ENCODE measurements at places on chromosomes 4 and X. TPM values are rescaled to one million over a fixed set of nuclear protein-coding genes. Genes with fewer than 3 reads are reported as not detected.

DNA sequence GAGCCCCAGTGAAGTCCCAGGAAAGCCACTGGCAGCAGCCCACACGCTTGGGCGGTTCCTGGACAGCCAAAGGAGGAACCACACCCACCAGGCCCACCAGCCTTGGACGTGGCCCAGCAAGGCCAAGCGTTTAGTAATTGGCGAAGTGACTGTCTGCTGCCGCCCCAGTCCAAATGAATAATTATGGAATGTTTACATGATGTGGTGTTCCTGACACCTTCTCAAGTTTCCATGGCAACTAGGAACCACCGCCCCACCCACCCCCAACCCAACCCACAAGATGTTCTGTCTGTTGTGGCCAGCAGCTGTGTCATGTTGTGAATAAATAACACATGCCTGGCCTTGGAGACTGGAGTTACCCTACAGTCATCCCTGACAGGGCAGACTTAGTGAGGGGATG is 22.3 kb downstream of the APLN start:
- H3K27me3 ChIP-seq, result no peaks in the 10 kb centered on the region
- H3K4me3 ChIP-seq, result no peak overlapping the region
- H3K27ac ChIP-seq, result no peak overlapping the region
- no peaks in the 10 kb centered on the region for H3K4me1 ChIP-seq
- DNase-seq, result no peak

- H3K27ac ChIP-seq, result no peak overlapping the region
These were observed 148.2 kb downstream of the FAM47B start for GRCh38 chrX:35090801-35091200.

Gene TMEM31
- total RNA-seq, result not detected

DNA sequence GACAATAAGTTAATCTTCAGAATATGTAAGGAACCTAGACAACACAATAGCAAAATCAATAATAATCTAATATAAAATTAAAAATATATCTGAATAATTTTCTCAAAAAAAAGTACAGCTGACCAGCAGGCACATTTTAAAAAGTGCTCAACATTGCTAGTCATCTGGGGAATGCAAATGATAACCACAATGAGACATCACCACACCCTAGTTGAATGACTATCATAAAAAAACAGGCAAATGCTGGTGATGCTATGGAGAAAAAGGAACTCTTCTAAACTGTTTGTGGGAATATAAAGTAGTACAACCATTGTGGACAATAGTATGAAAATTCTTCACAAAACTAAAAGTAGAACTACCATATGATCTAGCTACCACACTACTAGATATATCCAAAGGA is 956.9 kb upstream of the NDST4 start:
- 0 out of 2 replicates have a peak overlapping the region, but pooled peaks have one; percentile 25 for H3K27ac ChIP-seq
- H3K36me3 ChIP-seq, result no peaks in the 10 kb centered on the region
- H3K4me3 ChIP-seq, result no peak overlapping the region

DNA sequence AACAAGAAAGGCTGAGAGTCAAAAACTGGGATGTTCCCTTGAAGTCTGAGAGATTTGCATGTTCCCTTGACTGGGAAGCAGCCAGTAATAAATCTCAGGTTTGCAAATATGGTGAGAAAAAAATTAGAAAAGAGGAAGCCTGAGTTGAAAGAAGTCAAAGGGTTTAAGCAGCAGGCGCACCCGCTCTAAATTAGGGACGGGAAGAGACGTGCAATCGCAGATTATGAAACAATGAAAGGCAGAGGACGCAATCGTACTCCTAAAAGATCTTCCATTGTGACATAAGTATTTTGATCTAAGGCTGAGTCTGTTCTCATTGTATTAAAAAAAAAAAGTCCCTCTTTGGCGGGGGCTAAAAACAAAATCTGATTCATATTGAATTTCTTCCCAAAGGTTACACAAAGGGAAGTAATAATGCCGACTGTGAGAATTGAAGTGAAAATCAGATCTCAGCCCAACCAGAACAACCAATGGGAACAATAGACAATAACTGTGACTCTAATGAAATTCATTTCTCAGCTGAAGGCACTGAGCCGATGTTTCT is 28.2 kb downstream of the SAT1 start:
- H3K36me3 ChIP-seq, result no peaks in the 10 kb centered on the region
- H3K4me1 ChIP-seq, result peaks cover 16% of the 10 kb centered on the region
- H3K4me3 ChIP-seq, result no peak overlapping the region
- DNase-seq, result no peak
- no peak overlapping the region for H3K27ac ChIP-seq
- no peaks in the 10 kb centered on the region for H3K27me3 ChIP-seq

GRCh38 chr4:138835832-138836533 is 179.6 kb upstream of the NOCT start:
- H3K4me3 ChIP-seq, result no peak overlapping the region
- no peak overlapping the region for H3K27ac ChIP-seq
- DNase-seq, result peak; percentile 63
- H3K27me3 ChIP-seq, result no peaks in the 10 kb centered on the region
- peaks cover 4% of the 10 kb centered on the region for H3K4me1 ChIP-seq

GRCh38 chr4:78426972-78427371 is 124.6 kb upstream of the ANXA3 start:
- H3K27me3 ChIP-seq, result no peaks in the 10 kb centered on the region
- H3K36me3 ChIP-seq, result no peaks in the 10 kb centered on the region
- no peak for DNase-seq
- no peaks in the 10 kb centered on the region for H3K4me1 ChIP-seq

Gene AADAT
- total RNA-seq, result 2.7 TPM

Measured in PC-3 (cell line).